Spleen (tissue), 13 donors: ENCODE measurements at places on chromosomes 2 and 18. TPM values are rescaled to one million over a fixed set of nuclear protein-coding genes. Genes with fewer than 3 reads are reported as not detected.

GRB14 gene
- 2.7 TPM for total RNA-seq

DUSP2 gene
- total RNA-seq: 58.9 TPM

FRZB gene
- total RNA-seq: 27.3 TPM

B3GNT7 gene
- 17.5 TPM for total RNA-seq

DNER gene
- total RNA-seq: not detected

TMEFF2 gene
- not detected for total RNA-seq

CNGA3 gene
- not detected for total RNA-seq

SLC19A3 gene
- total RNA-seq: not detected

KIAA2012 gene
- not detected for total RNA-seq

LCLAT1 gene
- 11.8 TPM for total RNA-seq

PIGN gene
- 21.5 TPM for total RNA-seq

CEP192 gene
- 41.8 TPM for total RNA-seq

ACTG2 gene
- 2.2 TPM for total RNA-seq

DNA sequence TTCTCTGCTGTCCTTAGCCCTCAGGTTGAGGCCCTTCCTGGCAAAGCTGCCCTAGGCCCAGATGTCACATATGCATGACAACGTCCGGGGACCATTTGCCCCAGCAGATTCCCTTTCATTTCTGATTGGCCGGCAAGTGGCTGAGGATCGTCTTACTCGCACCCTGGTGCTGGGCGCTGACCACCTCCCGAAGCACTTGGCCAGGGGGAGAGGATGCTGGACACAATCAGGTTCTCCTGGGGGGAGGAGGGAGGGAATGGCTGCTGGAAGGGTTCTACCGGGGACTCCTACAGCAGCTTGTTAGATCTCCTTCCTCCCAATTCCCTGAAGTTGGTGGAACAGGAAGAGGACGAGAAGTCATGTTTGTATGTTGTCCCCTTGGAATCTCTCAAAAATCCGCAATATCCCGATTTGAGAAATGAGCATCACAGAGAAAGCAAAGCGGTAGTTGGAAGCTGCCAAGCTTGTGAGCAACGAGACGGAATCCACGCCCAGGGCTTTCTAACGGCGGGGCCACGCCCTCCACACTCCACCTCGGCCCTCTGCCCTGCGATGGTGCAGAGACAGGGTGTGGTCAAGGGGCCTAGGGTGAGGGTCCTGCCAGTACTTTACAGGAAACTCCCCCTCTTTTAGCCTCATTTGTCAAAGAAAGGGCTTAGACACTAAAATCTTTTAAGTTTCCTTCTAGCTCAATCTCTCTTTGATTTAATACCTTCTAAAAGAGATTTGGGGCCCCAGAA lies 61.8 kb upstream of the YWHAQ start:
- no peak overlapping the region for H3K4me3 ChIP-seq
- no peaks in the 10 kb centered on the region for H3K4me1 ChIP-seq
- H3K27me3 ChIP-seq: no peaks in the 10 kb centered on the region
- no peak for DNase-seq

- H3K4me1 ChIP-seq: peaks cover 75% of the 10 kb centered on the region
- H3K36me3 ChIP-seq: peaks cover 13% of the 10 kb centered on the region
- no peak overlapping the region for H3K27ac ChIP-seq
- H3K27me3 ChIP-seq: peaks cover 98% of the 10 kb centered on the region
- H3K4me3 ChIP-seq: peak overlapping the region; percentile 57
Observed at GRCh38 chr2:63049211-63049969, 1.2 kb upstream of the OTX1 start.

- H3K27me3 ChIP-seq: no peaks in the 10 kb centered on the region
- peak overlapping the region; percentile 69 for H3K27ac ChIP-seq
- H3K4me3 ChIP-seq: peak overlapping the region; percentile 41
- H3K36me3 ChIP-seq: peaks cover 2% of the 10 kb centered on the region
- DNase-seq: peak; percentile 83
Observed at GRCh38 chr2:241617431-241618154, 19.4 kb downstream of the THAP4 start.

- peaks cover 30% of the 10 kb centered on the region for H3K4me1 ChIP-seq
- H3K27me3 ChIP-seq: no peaks in the 10 kb centered on the region
- H3K27ac ChIP-seq: no peak overlapping the region
- DNase-seq: no peak
- no peak overlapping the region for H3K4me3 ChIP-seq
Observed at GRCh38 chr2:190634381-190634780, 14.5 kb upstream of the NAB1 start.

DNA sequence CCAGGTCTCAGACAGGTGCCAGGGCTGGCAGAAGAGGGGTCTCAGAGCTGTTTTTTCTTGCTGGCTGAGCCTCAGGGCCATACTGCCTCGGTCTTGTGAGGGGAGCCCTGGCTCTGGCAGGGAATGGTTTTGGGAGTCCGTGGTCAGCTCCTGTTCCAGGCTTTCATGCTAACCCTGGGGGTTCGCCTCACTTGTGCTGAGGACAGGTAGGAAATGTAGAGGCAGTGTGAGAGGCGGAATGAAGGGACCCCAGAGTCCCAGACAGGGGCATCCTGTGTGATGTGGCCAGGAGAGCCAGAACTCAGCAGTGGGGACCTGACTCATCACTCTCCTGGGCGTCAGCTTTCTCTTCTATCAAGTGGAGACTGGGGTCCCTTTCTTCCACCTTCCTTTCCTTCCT lies 5.7 kb upstream of the CELF4 start:
- no peak overlapping the region for H3K4me3 ChIP-seq
- H3K4me1 ChIP-seq: peaks cover 11% of the 10 kb centered on the region
- DNase-seq: no peak
- H3K36me3 ChIP-seq: no peaks in the 10 kb centered on the region

DNA sequence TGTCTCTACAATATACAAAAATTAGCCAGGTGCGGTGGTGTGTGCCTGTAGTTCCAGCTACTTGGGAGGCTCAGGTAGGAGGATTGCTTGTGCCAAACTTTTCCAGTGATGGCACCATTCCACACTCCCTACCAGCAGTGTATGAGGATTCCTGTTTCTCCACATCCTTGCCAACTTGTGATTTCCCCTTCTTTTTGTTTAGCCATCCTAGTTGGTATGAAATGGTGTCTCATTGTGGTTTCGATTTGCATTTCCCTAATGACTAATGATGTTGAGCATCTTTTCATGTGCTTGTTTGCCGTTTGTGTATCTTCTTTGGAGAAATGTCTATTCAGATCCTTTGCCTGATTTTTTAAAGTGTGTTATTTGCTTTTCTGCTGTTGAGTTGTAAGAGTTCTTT lies 41.0 kb downstream of the EPB41L5 start:
- no peak for DNase-seq
- H3K27ac ChIP-seq: no peak overlapping the region
- H3K27me3 ChIP-seq: no peaks in the 10 kb centered on the region
- H3K4me1 ChIP-seq: no peaks in the 10 kb centered on the region
- H3K36me3 ChIP-seq: no peaks in the 10 kb centered on the region

- no peaks in the 10 kb centered on the region for H3K27me3 ChIP-seq
- no peak for DNase-seq
- no peaks in the 10 kb centered on the region for H3K36me3 ChIP-seq
- peaks cover 6% of the 10 kb centered on the region for H3K4me1 ChIP-seq
- no peak overlapping the region for H3K27ac ChIP-seq
- no peak overlapping the region for H3K4me3 ChIP-seq
Observed at GRCh38 chr2:231722721-231723307, 14.5 kb downstream of the PTMA start.

DNA sequence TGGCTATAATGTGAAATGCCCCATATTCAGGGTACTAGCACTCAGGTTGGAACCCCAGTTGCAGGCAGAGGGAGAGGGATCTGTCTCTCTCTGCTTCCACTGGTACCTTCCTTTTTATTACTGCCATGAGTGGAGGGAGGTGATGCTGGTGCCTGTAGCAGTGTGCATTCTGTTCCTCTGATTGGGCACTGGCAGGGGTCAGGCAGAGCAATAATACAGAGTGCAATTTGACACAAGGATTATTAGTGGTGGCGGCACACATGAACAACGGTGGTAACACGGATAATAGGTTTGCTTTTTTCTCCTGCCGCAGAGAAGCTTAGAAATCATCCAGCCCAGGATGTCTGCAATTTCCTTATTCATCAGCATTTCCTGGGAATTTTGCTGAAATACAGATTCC lies 525.7 kb downstream of the SLC4A3 start:
- DNase-seq: no peak
- H3K27me3 ChIP-seq: no peaks in the 10 kb centered on the region
- H3K4me3 ChIP-seq: no peak overlapping the region
- no peak overlapping the region for H3K27ac ChIP-seq
- no peaks in the 10 kb centered on the region for H3K36me3 ChIP-seq

DNA sequence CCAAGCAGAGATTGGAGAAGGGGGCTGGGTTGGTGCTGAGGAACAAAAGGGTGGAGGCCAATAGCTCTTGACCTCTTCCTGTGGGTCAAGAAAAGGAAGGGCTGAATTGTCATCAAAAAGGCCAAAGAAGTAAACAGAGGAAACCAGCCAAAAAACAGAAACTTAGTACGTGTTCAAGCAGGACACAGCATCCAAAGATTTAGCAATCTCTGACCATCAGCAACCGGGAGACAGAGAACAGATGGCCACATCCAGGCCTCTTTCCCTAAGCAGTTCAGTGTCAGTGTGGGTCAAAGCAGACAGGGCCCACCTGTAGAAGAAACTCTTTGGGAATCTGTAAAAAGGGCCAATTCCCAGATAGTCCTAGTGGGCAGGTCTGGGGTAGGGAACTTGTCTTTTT lies 2.9 kb downstream of the DNPEP start:
- no peak overlapping the region for H3K27ac ChIP-seq
- H3K36me3 ChIP-seq: peaks cover 60% of the 10 kb centered on the region
- no peak overlapping the region for H3K4me3 ChIP-seq
- H3K4me1 ChIP-seq: peaks cover 2% of the 10 kb centered on the region

DNA sequence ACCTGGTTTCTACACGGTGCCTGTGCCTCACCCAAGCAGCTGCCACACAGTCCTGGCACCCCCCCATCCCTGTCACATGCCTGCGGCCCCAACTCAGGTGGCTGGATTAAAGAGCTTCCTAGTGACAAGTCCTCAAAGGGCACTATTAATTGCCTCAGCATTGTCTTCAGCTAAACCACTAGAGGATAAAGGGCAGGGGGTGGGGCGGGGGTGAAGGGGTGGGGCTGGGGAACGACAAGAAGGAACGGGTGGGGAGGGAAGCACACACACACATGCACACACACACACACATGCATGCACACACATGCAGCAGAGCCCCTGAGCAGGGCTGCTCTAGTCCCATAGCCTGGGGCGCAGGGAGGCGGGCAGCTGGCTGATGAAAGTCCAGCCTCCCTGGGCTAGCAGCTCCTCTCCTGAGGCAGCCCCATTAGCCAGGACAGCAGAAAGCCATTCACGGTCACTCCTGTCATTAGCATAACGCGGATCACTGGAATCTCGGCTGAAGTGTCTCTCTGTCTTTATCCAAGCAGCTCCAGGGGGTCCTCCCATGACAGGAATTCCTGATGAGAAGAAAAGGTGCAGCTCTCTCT lies 7.4 kb upstream of the TEX261 start:
- H3K4me3 ChIP-seq: no peak overlapping the region
- H3K27ac ChIP-seq: no peak overlapping the region
- no peaks in the 10 kb centered on the region for H3K36me3 ChIP-seq
- no peaks in the 10 kb centered on the region for H3K27me3 ChIP-seq
- DNase-seq: peak; percentile 67

DNA sequence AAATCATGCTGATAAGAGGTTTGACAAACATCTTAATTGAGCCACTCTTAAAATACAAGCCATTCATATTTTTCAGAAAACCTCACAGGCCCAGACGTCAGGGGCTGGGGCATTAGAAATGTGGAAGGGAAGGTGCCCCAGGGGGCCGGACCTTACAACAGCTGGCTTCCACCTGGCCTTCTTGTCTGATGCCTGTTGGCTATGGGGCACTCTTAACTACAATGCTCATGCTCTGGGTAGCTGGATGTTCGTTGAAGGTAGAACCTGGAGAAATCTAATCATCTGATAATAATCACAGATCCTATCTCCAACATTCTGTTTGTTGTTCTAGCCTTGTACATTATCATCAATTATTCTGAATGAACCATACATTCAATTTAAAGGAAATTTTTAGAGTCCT lies 156.9 kb upstream of the SOX11 start:
- H3K27me3 ChIP-seq: peaks cover 5% of the 10 kb centered on the region
- no peaks in the 10 kb centered on the region for H3K36me3 ChIP-seq
- no peak overlapping the region for H3K27ac ChIP-seq
- no peaks in the 10 kb centered on the region for H3K4me1 ChIP-seq
- DNase-seq: no peak

- peaks cover 13% of the 10 kb centered on the region for H3K4me1 ChIP-seq
- H3K27ac ChIP-seq: no peak overlapping the region
- no peaks in the 10 kb centered on the region for H3K27me3 ChIP-seq
- no peak for DNase-seq
- peaks cover 79% of the 10 kb centered on the region for H3K36me3 ChIP-seq
- no peak overlapping the region for H3K4me3 ChIP-seq
Observed at GRCh38 chr2:151280271-151280670, 9.2 kb downstream of the NMI start.

GRCh38 chr2:230434677-230435324 lies 18.8 kb downstream of the SP100 start:
- no peak overlapping the region for H3K4me3 ChIP-seq
- H3K27ac ChIP-seq: peak overlapping the region; percentile 69
- no peaks in the 10 kb centered on the region for H3K27me3 ChIP-seq
- peaks cover 10% of the 10 kb centered on the region for H3K36me3 ChIP-seq

DNA sequence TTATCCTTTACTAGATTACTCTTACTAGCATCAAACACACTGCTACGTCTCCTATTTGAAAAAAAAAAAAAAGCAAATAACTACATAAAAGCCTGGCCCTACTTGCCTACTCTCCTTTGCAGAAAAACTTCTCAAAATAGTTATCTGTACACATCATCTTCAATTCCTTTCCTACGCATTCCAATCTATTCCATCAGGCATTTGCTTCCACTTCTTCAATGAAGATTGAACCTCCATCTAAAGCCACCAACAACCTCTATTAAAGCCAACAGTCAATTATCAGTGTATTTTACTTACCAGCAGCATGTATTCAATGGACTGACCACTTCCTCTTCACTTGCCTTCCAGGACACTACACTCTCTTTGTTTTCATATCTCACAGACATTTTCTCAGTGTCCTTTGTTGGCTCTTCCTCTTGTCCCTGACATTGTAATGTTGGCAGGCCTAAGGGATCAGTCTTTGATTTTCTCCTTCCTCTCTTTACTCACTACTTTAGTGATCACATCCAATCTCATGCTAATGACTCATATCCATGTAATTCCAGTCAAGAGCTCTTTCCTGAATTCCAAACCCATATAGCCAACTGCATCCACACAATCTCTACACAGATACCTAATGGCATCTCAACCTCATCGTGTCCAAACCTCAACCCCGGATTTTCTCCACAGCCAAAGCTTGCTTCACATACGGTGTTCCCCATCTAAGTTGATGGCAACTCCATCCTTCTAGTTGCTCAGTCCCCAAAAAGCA lies 131.3 kb downstream of the CCDC148 start:
- no peak for DNase-seq
- H3K4me1 ChIP-seq: no peaks in the 10 kb centered on the region
- H3K27me3 ChIP-seq: no peaks in the 10 kb centered on the region
- no peak overlapping the region for H3K27ac ChIP-seq
- no peak overlapping the region for H3K4me3 ChIP-seq

- no peaks in the 10 kb centered on the region for H3K27me3 ChIP-seq
- H3K4me1 ChIP-seq: no peaks in the 10 kb centered on the region
- H3K36me3 ChIP-seq: no peaks in the 10 kb centered on the region
- no peak for DNase-seq
- no peak overlapping the region for H3K27ac ChIP-seq
- H3K4me3 ChIP-seq: no peak overlapping the region
Observed at GRCh38 chr18:11487390-11487789, 122.0 kb upstream of the SLC35G4 start.

- no peak overlapping the region for H3K4me3 ChIP-seq
- no peaks in the 10 kb centered on the region for H3K27me3 ChIP-seq
Observed at GRCh38 chr2:136407952-136408318, 290.0 kb upstream of the CXCR4 start.

- no peaks in the 10 kb centered on the region for H3K27me3 ChIP-seq
- no peak for DNase-seq
- H3K4me1 ChIP-seq: peaks cover 76% of the 10 kb centered on the region
- peak overlapping the region; percentile 95 for H3K4me3 ChIP-seq
Observed at GRCh38 chr2:173962031-173962430, 3.1 kb downstream of the SP3 start.
